ENCODE measurements at places on chromosomes 5 and 9.

GRCh38 chr9:38183994-38184568 is 115.1 kb upstream of the SHB start:
- no peak for DNase-seq

DNA sequence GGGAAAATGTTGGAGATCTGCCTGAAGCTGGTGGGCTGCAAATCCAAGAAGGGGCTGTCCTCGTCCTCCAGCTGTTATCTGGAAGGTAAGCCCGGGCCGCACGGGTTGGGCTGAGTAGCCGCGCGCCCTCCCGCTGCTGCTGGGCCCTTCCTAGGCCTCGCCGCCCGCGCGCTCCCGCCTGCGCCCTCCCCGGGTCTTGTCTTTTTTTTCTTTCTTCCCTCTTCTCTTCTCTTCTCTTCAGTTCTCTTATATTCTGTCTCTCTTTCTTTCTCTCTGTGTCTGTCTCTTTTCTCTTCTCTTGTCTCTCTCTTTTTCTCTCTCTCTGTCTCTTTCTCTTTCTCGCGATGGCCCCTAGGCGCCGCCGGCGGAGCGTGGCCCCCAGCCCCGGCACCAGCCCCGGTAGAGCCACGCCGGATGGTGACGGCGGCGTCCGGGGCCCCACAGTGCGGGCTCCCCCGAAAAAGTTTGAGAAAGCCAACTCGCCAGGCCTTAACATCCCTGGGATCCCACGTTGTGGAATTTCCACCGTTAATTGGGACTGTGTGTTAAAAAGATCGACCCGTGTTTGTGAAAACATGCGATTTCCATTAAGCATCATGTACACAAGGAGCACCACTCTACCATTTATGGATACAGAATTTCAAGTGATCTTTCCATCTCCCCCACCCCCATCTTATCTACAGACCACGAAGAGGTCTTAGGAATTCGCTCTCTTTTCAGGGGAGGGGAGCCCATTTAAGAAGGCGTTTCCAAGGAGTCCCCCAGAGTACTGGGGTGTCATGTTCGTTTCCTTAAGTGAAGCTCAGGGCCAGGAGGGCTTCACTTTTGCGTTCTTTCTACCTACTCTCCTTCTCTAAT is 616 bp downstream of the ABL1 start:
- DNase-seq: peak; percentile 68

- DNase-seq: no peak
Measured at GRCh38 chr5:133439859-133440258, 172.5 kb downstream of the FSTL4 start.

DNA sequence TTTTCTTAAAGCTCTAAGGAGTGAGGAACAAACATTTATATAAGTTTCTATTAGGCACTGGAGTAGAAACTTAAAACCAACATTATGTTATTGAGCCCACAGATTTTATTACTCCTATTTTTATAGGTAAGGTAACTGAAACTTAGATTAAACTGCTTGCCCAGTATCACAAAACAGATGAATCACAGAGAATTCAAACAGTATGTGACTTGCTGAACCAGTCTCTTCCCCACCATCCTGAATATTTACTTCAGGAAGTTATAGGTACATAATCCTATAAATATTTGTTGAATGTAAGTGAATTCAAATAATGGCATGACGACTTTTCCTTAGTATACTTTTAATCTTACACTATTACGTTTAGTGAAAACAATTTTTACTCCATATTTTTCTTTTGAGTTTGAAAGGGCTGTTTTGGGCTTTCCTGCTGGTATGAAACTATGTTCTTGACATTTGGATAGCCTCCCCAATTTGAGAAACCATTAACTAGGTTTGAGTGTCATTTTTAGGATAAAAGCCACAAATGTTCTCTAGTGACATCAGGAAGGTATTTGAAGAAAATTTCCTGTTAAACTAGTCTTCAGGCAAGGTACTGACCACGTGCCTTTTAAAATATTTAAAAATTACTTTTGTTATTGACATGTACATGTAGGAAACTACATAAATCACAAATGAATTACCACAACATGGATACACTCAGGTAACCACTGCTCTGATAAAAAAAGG is 39.3 kb downstream of the PRRC1 start:
- no peak for DNase-seq

DNA sequence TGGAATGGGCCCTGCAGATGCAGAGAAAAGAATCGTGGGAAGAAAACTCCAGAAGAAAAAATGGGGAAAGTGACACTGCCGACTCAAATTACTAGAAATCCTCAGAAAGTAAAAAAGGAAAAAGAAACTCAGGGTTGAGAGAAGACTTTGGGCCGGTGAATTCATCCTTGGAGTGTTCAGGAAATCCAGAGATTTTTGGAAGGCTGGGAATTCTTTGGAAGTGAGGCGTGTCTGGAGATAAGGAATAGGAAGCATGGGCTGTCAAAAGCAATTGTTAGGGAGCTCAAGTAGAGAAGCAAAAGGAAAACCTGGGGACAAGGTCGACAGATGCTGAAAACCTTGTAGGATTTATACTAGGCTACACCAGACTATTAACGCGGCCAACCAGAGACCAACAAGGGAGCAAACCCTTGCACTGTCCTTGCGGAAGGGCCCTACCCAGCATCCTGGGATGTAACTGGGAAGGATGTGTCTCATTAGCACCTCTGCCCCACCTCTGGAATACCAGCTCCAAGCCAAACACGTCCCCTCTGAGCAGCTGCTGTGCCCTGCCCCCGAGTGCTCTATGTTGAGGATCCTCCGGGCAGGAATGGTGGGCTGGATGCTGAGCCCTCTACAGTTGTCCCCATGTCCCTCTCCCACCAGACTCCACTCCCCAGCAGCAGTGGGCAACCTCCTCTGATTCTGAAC is 11.6 kb downstream of the DAB2IP start:
- no peak for DNase-seq

DNA sequence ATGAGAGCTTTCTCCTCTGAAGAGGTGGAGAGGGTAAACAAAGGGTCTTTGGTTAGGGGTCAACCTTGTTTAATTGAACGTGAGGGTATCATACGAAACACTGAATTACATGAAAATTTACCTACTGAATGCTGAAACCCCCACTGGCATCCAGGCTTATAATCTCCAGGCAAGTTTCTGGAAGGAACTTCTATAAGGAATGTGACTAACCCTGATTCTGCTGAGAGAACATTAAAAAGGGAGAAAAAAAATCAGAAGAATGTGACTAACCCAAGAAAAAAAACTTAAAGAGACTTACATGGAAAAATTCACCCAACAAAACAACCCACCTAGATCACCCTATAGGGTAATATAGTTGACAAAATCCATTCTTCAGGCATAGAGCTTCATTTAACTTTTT is 55.5 kb downstream of the APC start:
- DNase-seq: no peak

- no peak for DNase-seq
Measured at GRCh38 chr5:116404016-116404415, 170.6 kb downstream of the SEMA6A start.

DNA sequence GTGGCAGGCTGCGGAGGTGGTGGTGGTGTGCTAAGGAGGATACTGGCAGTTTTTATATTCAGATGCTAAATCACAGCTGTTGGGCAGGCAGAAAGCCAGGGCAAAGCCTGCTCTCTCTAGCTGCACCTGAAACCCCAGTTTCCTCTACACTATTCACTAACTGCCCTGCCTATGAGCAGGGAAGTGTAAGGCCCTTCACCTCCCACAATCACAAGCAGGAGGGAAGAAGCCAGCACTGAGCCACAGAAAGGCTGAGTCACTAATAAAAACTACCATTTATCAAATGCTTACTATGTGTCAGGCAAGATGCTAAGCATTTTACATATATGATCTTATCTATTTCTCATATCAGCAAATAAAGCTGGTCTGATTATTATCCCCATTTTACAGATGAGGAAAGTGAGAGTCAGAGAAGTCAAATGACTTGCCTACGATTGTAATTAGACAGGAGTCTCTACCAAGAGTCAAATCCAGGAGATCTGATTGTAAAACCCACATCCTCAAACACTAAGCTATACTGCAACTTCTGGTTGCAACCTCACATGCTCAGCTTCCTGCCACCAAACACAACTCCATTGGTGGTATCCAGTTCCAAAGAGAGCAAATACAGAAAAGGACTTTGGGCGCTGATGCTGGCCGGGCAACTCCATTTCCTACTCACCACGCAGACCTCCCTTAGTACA is 17.7 kb upstream of the IL6ST start:
- no peak for DNase-seq

GRCh38 chr9:129021091-129021490 is 7.0 kb downstream of the SH3GLB2 start:
- DNase-seq: no peak

DNA sequence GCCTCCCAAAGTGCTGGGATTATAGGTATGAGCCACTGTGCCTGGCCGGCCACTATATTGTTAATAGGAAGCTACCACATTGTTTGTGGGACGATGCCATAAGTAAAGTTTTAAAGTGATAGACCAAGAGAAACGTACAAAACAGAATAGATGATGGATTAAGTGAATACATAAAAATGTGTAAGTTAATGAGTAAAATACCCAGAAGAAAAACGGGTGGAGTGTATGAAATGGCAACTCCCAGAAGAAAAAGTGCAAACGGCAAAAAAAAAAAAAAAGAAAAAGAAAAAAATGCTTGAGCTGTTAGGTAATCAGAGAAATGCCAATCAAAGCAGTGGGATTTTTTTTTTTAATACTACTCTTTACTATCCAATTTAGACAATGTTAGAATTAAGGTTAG is 246.0 kb downstream of the PDZD2 start:
- DNase-seq: no peak

DNA sequence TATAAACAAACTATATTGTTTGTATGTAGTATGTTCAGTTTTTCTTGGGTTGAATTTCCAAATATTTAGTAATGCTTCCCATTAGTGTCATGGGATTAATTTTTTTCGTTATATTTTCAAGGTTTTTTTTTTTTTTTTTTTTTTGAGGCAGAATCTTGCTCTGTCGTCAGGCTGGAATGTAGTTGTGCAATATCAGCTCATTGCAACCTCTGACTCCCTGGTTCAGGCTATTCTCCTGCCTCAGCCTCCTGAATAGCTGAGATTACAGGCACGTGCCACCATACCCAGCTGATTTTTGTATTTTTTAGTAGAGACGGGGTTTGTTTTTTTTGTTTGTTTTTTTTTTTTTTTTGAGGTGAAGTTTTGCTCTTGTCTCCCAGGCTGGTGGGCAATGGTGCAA is 10.6 kb downstream of the DDX46 start:
- no peak for DNase-seq

GRCh38 chr9:21454149-21454548 is 13.9 kb downstream of the IFNA1 start:
- no peak for DNase-seq

GRCh38 chr9:115553060-115553773 is 435.3 kb upstream of the TNC start:
- no peak for DNase-seq

DNA sequence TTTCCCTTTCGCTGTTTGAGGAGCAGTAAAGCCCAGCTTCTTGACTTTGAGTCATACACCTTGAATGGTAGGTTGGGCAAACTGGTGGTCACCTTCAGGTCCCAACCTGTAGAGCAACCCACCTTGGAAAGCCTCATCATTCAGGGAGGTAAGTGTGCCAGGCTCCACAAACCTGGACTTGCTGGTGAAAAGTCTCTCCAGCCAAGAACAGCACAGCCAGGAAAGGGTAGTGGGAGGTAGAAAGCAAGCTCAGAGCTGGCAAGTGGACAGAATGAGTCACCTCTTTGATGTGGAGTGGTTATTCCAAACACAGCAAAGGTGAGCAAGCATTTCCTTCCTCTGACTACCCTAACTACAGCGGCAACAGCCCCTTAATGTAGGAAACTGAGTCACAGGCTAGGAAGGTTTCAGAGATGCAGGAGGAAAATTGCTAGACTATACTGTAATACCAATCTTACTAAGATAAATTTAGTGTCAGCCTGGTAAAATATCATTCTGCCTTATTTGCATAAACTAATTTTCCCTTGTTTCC is 117.5 kb upstream of the MTAP start:
- DNase-seq: no peak

DNA sequence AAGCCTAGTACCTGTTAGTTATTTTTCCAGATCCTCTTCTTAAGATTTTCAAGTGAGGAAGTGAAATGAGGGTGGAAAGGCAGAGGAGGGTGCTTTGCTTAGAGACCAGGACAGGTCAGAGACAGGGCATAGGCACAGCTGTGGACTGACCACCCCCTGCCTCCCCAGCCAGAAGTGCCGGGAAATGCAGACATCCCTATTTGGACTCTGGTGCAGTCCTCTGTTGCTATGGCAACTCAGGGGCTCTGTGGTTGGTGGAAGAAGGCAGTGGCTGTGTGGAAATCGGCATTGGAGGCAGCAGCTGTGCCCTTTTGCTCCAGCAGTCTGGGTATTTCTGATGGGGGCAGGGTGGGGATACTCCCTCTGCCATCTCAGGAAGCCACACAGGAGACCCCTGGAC is 43.3 kb upstream of the NDFIP1 start:
- no peak for DNase-seq

DNA sequence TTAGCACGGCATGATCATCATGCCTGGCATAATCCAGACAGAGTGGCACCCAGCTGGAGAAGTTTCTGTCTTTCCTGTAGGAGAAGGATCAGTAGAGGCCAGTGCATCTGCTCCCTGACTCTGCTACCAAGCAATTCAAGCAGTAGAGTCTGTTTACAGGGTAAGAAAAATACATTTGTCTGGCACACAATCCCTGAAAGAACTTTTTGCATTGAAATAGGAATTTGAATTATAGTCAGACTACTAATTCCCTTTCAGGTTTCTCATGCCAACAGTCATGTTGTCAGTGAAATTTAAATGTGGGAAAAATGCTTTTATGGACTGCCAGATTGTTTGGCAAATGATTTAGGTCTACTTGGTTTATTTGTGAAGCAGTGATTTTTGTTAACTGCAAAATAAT is 125.6 kb downstream of the RAB3C start:
- DNase-seq: no peak

DNA sequence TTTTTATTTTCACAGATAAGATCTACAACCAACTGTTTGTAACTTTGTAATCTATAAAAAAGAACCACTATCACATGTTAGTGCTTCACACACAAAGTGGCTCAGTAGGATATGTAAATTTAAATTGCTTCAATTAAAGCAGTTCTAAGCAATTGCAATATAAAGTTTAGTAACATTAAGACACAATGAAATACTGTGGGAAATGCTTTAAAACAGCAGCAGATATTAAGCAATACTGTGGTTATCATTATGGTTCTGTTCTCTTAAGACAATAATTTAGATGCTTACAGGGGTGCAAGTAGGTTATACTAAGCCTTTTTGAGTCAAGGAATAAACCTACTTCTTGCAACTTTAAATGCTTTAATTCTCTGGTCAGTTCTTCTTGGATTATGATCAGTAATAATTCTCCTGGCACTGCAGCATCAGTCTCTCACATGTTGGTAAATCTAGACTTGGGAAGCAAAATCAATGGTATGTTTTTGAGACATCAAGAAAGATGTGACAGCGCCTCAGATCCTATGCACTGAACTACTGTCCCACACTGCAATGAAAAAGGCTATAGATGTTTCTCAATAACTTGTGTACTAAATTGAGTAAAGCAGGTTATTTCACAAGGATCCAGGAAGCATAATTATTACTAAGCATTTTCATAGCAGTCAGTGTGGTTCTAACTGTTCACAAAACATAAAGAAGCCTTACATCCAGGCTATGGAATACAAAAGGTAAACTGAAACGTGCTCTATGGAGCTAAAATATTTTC is 338.7 kb upstream of the PDE4D start:
- no peak for DNase-seq

Data from GM06990 (cell line).